Activated CD4-positive, alpha-beta T cell treated with anti-CD3 and anti-CD28 coated beads, Interleukin-2, amount 10 ng/mL, durations not matched to agents 7 days and 5 days (primary cell): ENCODE measurements at places on chromosomes 2 and 18. TPM values are rescaled to one million over a fixed set of nuclear protein-coding genes. Genes with fewer than 3 reads are reported as not detected.

The BOK gene
- not detected for total RNA-seq

The EIF4E2 gene
- total RNA-seq: 68.1 TPM

The PAX3 gene
- not detected for total RNA-seq

The ACKR3 gene
- 5.4 TPM for total RNA-seq

The DQX1 gene
- 0.52 TPM for total RNA-seq

The PRSS56 gene
- total RNA-seq: not detected

The ATP6V1B1 gene
- total RNA-seq: not detected

The PDCL3 gene
- total RNA-seq: 34.2 TPM

The HIBCH gene
- 13.3 TPM for total RNA-seq

The SPATA3 gene
- 0.71 TPM for total RNA-seq

The SNORC gene
- 1.1 TPM for total RNA-seq

The MTLN gene
- total RNA-seq: 32.2 TPM

The SOCS6 gene
- 3.4 TPM for total RNA-seq

The TP53I3 gene
- total RNA-seq: 2.5 TPM

The CENPA gene
- 55.1 TPM for total RNA-seq

The ERICH2 gene
- not detected for total RNA-seq

The CABYR gene
- 1.3 TPM for total RNA-seq

The ZC3H6 gene
- 14.0 TPM for total RNA-seq

The SPHKAP gene
- total RNA-seq: not detected

The FSHR gene
- not detected for total RNA-seq

The SERPINB10 gene
- total RNA-seq: not detected

The FAM237A gene
- total RNA-seq: not detected

The APLF gene
- 3.7 TPM for total RNA-seq

The INHA gene
- total RNA-seq: not detected

The PRADC1 gene
- total RNA-seq: 12.5 TPM

The MFSD2B gene
- not detected for total RNA-seq

The ZNF385B gene
- not detected for total RNA-seq

The NR4A2 gene
- total RNA-seq: 1.2 TPM

The RAD51AP2 gene
- total RNA-seq: not detected

The TOGARAM2 gene
- total RNA-seq: 3.7 TPM

The COA5 gene
- 25.3 TPM for total RNA-seq

The MSTN gene
- total RNA-seq: not detected

The TEKT4 gene
- total RNA-seq: not detected

The SNRNP200 gene
- total RNA-seq: 170 TPM

The TBR1 gene
- not detected for total RNA-seq

The CNRIP1 gene
- not detected for total RNA-seq

The SMYD1 gene
- not detected for total RNA-seq

The ASB18 gene
- total RNA-seq: not detected

The LONRF2 gene
- 0.02 TPM for total RNA-seq

The ADRA2B gene
- not detected for total RNA-seq

The POTEJ gene
- total RNA-seq: not detected

The ARHGAP28 gene
- total RNA-seq: not detected

The CREB1 gene
- total RNA-seq: 118 TPM

The SERPINB4 gene
- not detected for total RNA-seq

The XIRP2 gene
- total RNA-seq: not detected

The GAL3ST2 gene
- total RNA-seq: not detected

The RPS27A gene
- total RNA-seq: 945 TPM

The UPP2 gene
- not detected for total RNA-seq

The ARHGAP15 gene
- 189 TPM for total RNA-seq

The GALNT13 gene
- total RNA-seq: 0.15 TPM

The RNF25 gene
- total RNA-seq: 20.6 TPM

The MALL gene
- total RNA-seq: not detected

The GAREM1 gene
- not detected for total RNA-seq

The ACVR1C gene
- 2.5 TPM for total RNA-seq

The MYO3B gene
- 0.04 TPM for total RNA-seq

The SPRED2 gene
- 8.1 TPM for total RNA-seq

The COL3A1 gene
- total RNA-seq: not detected
